ENCODE measurements at places on chromosomes 6 and 20. TPM values are rescaled to one million over a fixed set of nuclear protein-coding genes. Genes with fewer than 3 reads are reported as not detected.

GRCh38 chr6:45327956-45328522 is at the start of gene RUNX2:
Gene RUNX2, plus strand, starts transcription at chr6:45328330. Its CDS starts 397 bp downstream, at chr6:45328727.
- DNase-seq: no peak

ERVFRD-1 gene
- 0.20 TPM for polyA plus RNA-seq

SIGLEC1 gene
- polyA plus RNA-seq: 0.96 TPM

DNA sequence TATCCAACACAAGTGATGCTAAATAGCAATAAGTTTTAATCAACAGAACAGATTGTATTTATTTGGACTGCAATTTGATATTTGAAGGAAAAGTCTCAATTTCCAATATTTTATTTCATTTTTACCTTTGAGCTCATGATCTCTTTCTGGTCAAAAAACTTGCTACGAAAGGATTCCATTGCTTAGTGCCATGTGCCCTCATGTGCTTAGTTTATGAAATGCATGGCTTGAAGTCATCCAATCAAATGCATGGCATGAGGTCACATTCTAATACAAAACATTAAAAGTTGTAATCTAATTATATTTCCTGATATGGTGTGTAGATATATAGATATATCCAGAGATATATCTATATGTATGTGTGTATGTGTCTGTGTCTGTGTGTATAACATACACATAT is 321.2 kb upstream of the ADGRB3 start:
- DNase-seq: no peak

STMND1 gene
- 0.36 TPM for polyA plus RNA-seq

GJA10 gene
- polyA plus RNA-seq: not detected

GRCh38 chr20:1945660-1946059 is 48.2 kb downstream of the PDYN start:
- DNase-seq: no peak

DNA sequence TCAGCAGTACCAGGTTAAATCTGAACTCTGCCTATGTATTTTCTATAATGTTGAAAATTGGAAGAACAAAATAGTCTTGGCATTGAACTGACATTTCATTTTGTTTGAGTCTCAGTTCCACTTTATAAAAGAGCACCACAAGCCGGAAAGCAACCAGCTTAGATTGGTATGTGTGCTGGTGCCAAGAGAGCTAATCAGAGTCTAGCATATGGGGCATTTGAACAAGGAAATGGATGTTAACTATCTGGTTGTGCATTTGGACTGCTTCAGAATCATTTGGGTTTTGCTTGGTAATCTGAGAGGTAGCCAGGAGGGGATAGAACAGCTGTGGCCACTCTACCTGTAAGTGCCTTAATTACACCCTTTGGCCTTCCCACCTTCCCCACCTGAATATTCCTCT is 184.8 kb downstream of the GRIK2 start:
- DNase-seq: no peak

GRCh38 chr6:52645976-52646375 is 24.9 kb upstream of the TMEM14A start:
- no peak for DNase-seq

- DNase-seq: no peak
Observed at GRCh38 chr20:31630187-31630790, 7.4 kb upstream of the COX4I2 start.

ERGIC3 gene
- 369 TPM for polyA plus RNA-seq

- no peak for DNase-seq
Observed at GRCh38 chr6:21971541-21971940, 325.3 kb downstream of the PRL start.

ARHGAP40 gene
- polyA plus RNA-seq: 1.1 TPM

GRCh38 chr6:125854355-125854754 is 63.6 kb downstream of the NCOA7 start:
- DNase-seq: no peak

Measured in renal pelvis (tissue), 12 donors.